ENCODE measurements at places on chromosomes 4 and X. TPM values are rescaled to one million over a fixed set of nuclear protein-coding genes. Genes with fewer than 3 reads are reported as not detected.

PWWP3B gene
- total RNA-seq: 0.94 TPM

EBP gene
- 43.4 TPM for total RNA-seq

PGAM4 gene
- total RNA-seq: not detected

ZXDB gene
- 17.5 TPM for total RNA-seq

CXCL11 gene
- 0.72 TPM for total RNA-seq

CABS1 gene
- not detected for total RNA-seq

CXCL1 gene
- 1.7 TPM for total RNA-seq

GC gene
- total RNA-seq: not detected

ACE2 gene
- total RNA-seq: 0.81 TPM

SUPT20HL2 gene
- total RNA-seq: not detected

CCSER1 gene
- total RNA-seq: 14.3 TPM

SH2D1A gene
- 0.89 TPM for total RNA-seq

DAPP1 gene
- total RNA-seq: 14.6 TPM

AFF2 gene
- total RNA-seq: 2.2 TPM

EGFL6 gene
- 0.19 TPM for total RNA-seq

SSX3 gene
- total RNA-seq: not detected

TRIML2 gene
- not detected for total RNA-seq

CYTL1 gene
- total RNA-seq: not detected

DMD gene
- total RNA-seq: 18.7 TPM

NHS gene
- total RNA-seq: 4.6 TPM

TMPRSS11F gene
- total RNA-seq: 14.7 TPM

TSC22D3 gene
- total RNA-seq: 1,035 TPM

ATOH1 gene
- not detected for total RNA-seq

NOX1 gene
- 1.4 TPM for total RNA-seq

BMP3 gene
- total RNA-seq: 1.7 TPM

MGAT4D gene
- total RNA-seq: not detected

PABPC5 gene
- total RNA-seq: 0.89 TPM

ADH1B gene
- 293 TPM for total RNA-seq

NEUROG2 gene
- not detected for total RNA-seq

FRAS1 gene
- 1.7 TPM for total RNA-seq

PPBP gene
- not detected for total RNA-seq

SERTM2 gene
- not detected for total RNA-seq

PROM1 gene
- 4.8 TPM for total RNA-seq

DMRTC1 gene
- not detected for total RNA-seq

CXorf65 gene
- not detected for total RNA-seq

GRIA3 gene
- total RNA-seq: 0.29 TPM

UGT2B11 gene
- total RNA-seq: 2.4 TPM

FAM149A gene
- total RNA-seq: 3.9 TPM

SRPX gene
- 46.5 TPM for total RNA-seq

GAGE13 gene
- total RNA-seq: not detected

CXCR3 gene
- not detected for total RNA-seq

ASB12 gene
- not detected for total RNA-seq

MAPK10 gene
- total RNA-seq: 4.8 TPM

TIGD4 gene
- 0.59 TPM for total RNA-seq

NPY2R gene
- not detected for total RNA-seq

OPRPN gene
- not detected for total RNA-seq

All from suprapubic skin (tissue), 4 donors.